HCT116 (cell line): ENCODE measurements at places on chromosomes 7 and 10.
A peak's percentile ranks its signal among the peaks of the same experiment; 100 is the strongest.

DNA sequence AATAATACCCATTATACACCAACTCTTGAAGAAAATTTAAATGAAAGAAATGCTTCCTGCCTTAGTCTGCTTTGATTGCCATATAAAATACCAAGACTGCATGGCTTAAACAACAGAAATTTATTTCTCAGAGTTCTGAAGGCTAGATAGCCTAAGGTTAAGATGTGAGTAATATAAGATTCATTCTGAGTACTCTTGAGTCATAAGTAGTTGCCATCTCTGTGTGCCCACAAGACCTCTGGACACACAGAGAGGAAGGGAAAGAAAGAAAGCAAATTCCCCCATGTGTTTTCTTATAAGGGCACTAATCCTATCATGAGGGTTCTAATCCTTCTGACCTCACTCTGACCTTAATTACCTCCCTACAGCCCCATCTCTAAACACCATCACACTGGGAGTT, 201.2 kb downstream of the PTN start:
- DNase-seq = no peak

- no peak for DNase-seq
Measured at GRCh38 chr7:83148776-83149175, 13.9 kb downstream of the PCLO start.

GRCh38 chr10:34213193-34213804, 601.8 kb downstream of the PARD3 start:
- no peak for DNase-seq

DNA sequence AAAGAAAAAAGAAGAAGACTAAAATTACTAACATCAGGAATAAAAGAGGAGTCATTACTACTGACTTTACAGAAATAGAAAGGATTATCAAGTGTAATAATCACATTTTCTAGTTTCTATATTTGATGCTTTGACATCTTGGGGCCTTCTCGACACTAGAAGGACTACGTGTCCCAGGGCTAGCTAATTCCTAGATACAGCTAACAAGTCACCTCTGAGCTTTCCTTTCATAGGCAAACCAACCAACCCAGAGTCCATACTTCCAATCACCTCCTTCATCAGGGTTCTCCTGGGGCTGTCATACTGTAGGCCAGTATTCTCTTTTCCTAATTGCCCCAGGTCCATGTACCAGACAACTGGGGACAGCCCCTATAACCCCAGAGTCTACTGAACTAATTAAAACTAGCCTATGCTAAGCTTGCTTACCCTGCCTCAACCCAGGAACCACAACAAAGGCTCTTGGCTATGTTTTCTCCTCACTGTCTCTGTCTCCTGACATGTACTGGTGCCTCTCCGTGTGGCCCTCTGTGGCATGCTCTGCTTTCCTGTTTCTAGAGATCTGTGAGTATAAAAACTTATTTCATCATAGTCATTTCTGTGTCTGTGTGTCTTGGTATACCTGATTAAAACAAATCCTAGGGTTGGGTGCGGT, 6.7 kb upstream of the PARP12 start:
- no peak for DNase-seq

DNA sequence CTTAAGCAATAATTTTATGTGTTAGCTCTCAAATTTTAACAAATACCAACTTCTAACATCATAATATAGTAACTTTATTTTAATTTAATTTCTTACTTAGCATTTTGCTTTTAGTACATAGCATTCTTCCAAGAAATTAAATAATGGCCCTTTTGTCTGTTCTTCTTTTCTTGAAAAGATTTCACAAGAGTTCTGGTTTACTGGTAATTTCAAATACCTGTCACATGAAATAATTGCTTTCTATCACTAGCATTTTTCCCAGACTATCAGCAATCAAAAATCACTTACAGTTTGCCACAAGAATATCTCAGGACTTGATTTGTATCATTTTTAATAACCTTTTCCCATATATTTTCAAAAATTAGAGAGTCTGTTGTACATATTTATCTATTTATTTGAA, 193.0 kb downstream of the CACNA2D1 start:
- no peak for DNase-seq

- no peak for DNase-seq
Measured at GRCh38 chr10:73828161-73828560, 16.8 kb upstream of the NDST2 start.

- DNase-seq = no peak
Measured at GRCh38 chr10:72087969-72088888, at the start of gene SPOCK2. SPOCK2 (minus strand) TSS chr10:72088551; CDS start chr10:72088328, 223 bp downstream.

DNA sequence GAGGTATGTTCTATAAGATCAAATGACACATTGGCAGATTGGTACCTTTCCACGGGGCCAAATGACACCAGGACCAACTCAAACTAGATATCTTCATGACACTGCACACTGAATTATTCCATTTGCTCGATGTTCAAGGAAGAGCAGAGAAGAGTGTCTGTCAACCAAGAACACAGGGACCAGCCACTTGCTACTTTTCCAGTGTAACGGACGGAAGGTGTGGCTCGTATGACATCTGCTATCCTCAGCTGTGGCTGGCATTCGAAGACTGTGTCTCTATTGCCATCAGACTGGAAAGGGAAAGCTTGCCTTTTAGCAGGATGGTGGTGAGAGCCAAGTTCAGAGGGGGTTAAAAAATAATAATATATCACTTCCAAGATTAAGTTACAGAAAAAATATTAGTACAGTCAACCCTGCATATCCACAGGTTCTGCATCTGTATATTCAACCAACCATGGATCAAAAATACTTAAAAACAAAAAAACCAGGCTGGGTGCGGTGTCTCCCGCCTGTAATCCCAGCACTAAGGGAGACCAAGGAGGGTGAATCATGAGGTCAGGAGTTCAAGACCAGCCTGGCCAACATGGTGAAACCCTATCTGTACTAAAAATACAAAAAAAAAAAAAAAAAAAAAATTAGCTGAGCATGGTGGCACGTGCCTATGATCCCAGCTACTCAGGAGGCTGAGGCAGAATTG, 237.1 kb downstream of the PRPF18 start:
- DNase-seq = no peak

GRCh38 chr7:130371046-130371445, 9.2 kb upstream of the CPA1 start:
- no peak for DNase-seq

- no peak for DNase-seq
Measured at GRCh38 chr7:24717247-24717622, 40.0 kb downstream of the GSDME start.

DNA sequence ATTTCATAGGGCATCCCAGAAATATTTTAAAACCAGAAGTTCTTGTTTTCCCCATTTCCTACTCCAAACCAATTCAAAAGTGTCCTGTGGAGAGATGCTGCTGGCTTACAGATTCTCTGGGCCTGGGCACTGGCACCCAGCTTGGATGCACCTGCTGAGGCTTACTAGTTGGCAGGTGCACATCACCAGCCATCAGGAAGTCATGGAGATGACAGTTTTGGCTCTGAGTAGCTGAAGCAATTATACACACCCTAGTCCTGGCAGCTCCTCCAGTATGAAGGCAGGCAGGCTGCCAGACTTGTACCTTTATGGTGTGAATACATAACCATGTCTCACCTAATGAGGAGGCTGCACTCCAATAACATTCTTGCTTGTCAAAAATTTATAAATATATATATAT, 276.6 kb upstream of the GHITM start:
- DNase-seq = no peak

- peak; percentile 42 for DNase-seq
Measured at GRCh38 chr10:112115781-112116385, 67.7 kb downstream of the GPAM start.

GRCh38 chr7:66952343-66953043, 31.5 kb downstream of the TMEM248 start:
- peak; percentile 52 for DNase-seq

DNA sequence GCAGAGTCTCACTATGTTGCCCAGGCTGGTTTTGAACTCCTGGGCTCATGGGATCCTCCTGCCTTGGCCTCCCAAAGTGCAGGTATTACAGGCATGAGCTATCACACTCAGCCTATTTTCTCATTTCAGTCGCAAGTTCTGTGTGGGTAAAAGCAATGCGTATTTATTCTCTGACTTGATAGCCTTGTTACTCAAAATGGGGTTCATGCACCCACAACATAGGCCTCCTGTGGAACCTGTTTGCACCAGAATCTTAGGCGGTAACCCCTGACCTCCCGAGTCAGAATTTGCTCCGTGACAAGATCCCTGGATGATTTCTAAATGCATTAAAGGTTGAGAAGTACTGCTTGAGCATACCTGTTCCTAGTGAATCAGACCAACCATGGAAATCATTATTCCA, 7.3 kb downstream of the IL2RA start:
- no peak for DNase-seq

DNA sequence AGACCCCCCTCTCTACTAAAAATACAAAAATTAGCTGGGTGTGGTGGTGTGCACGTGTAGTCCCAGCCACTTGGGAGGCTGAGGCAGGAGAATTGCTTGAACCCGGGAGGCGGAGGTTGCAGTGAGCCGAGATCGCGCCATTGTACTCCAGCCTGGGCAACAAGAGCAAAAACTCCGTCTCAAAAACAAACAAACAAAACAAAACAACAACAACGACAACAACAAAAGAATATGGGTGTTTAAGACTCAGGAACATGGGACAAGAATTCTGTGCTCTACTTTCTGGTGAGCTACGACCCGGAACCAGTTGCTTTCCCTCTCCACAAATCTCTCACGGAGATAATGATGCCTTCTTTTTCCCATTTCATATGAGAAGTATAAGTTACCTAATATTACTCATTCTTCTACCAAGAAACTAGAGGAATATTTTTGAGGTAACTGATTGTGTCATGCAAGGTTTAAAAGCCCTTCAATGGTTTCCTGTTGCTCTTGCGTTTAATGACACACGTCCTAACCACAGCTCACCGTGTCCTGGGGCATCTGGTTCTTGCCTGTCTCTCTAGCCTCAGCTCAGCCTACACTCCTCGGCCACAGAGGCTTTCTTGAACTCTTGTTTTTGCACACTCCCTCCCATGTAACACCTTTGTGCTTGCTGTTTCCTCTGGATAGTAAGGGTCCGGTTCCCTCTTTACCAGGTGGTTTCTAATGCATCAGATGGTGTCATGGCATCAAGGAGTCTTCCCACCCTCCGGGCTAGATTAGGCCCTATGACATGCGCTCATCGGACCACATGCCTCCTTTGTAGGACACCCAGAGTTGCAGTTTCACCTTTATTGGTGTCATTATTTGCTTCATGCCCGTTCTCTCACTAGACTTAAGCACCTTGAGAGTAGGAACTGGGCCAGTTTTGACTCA, 67.5 kb downstream of the PFKFB3 start:
- no peak for DNase-seq

DNA sequence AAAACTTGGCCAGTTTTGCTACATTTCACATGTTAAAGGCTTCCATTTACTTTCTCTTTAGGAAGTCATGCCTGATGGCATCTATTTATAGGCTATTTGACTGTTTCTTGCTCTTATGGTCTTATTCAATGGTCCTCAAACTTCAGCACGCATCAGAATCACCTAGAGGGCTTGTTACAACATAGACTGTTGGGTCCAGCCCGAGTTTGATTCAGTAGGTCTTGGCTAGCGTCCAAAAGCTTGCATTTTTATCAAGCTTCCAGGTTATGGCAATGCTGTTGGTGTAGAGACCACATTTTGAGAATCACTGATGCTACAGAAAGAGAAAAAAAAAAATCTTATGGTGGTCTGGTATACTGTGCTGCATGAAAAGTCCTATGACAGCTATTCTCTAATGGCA, 51.9 kb downstream of the MTPN start:
- DNase-seq = no peak

DNA sequence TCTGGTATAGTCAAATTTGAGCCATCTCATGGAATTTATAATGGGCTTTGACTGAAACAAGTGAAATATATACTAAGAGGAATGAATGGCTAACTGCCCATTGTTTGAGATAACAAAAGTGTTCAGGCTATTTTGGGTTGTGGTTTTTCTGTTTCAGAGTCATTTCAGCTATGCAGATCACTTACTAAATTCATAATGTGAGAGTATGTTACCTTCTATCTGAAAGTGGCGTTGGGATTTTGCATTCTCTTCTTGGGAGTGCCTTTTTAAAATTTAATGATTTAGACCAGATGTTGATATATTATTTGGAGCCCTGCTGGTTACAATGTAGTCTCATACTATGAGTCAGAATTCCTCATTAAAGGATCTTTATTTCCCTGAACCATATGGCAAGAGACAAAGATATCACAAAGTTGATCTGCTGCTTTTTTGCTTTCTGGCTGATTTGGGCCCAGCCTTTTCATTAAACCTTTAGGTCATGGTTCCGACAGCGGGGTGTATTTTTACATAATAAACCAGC, 10.4 kb downstream of the VCL start:
- no peak for DNase-seq
